Smooth muscle cell of the pulmonary artery (primary cell): ENCODE measurements at places on chromosomes 11 and 22. TPM values are rescaled to one million over a fixed set of nuclear protein-coding genes. Genes with fewer than 3 reads are reported as not detected.

The OR2AT4 gene
- not detected in 2 replicates for total RNA-seq

The WNT11 gene
- 0.52 TPM in 1 of 2 replicates, not detected in the other for total RNA-seq

The TSPAN32 gene
- total RNA-seq = 0.46 TPM in 1 of 2 replicates, not detected in the other

The OR5D13 gene
- not detected in 2 replicates for total RNA-seq
